Femur (tissue), 1 donor: ENCODE measurements at places on chromosomes 13 and 19.

- no peak for DNase-seq
These were observed 877.2 kb upstream of the PCDH20 start for GRCh38 chr13:62292714-62293480.

- no peak for DNase-seq
These were observed 624.0 kb upstream of the GPC6 start for GRCh38 chr13:92602560-92602959.

DNA sequence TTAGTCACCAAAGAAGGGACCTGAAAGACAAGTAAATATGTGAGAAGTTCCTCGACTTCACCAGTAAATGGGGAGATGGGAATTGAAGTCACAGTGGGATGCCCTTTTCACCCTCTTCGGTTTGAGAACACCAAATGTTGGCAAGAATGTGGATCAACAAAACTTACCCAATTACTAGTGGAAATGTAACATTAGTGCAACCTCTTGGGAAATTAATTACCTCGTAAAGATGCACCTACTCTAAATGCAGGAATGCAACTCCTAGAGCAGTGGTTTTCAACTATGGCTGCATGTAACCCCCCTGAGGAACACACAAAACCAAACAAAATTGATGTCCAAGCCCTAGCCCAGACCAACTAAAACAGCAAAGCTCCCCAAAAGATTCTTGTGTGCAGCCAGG lies 78.1 kb downstream of the LNX2 start:
- no peak for DNase-seq

- no peak for DNase-seq
These were observed 39.9 kb downstream of the PCCA start for GRCh38 chr13:100128838-100129237.

DNA sequence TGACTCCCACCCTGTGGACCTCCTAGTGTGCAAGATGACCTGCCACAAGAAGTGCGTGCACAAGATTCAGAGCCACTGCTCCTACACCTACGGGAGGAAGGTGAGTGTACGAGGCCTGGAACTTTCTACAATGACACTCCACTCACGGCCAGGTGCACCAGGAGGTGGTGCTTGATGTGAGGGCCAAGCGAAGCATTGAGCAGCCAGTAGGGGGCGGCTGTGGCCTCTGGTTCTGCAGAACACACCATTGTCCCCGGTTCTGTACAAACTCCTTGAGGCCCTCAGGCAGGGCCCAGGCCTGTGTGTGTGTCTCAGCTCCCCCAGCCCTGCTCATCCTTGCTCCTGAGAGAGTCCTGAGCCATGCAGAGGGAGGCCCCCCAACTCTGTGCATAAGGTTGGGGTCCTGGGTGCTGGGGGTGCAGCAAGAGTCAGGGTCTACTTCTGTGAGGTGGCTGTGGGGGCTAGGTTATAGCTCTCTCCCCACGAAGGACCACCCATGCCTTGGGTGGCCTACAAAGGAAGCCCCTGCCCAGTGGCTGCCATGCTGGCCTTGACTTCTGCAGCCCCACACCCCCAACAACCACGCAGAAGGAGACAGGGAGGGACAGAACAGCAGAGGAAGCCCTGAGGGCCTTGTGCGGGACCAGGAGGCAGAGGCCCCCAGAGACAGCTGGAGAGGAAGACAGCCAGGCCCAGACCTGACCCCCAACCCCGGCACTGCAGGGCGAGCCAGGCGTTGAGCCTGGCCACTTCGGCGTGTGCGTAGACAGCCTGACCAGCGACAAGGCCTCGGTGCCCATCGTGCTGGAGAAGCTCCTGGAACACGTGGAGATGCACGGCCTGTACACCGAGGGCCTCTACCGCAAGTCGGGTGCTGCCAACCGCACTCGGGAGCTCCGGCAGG lies 9.7 kb upstream of the USE1 start:
- DNase-seq: no peak

DNA sequence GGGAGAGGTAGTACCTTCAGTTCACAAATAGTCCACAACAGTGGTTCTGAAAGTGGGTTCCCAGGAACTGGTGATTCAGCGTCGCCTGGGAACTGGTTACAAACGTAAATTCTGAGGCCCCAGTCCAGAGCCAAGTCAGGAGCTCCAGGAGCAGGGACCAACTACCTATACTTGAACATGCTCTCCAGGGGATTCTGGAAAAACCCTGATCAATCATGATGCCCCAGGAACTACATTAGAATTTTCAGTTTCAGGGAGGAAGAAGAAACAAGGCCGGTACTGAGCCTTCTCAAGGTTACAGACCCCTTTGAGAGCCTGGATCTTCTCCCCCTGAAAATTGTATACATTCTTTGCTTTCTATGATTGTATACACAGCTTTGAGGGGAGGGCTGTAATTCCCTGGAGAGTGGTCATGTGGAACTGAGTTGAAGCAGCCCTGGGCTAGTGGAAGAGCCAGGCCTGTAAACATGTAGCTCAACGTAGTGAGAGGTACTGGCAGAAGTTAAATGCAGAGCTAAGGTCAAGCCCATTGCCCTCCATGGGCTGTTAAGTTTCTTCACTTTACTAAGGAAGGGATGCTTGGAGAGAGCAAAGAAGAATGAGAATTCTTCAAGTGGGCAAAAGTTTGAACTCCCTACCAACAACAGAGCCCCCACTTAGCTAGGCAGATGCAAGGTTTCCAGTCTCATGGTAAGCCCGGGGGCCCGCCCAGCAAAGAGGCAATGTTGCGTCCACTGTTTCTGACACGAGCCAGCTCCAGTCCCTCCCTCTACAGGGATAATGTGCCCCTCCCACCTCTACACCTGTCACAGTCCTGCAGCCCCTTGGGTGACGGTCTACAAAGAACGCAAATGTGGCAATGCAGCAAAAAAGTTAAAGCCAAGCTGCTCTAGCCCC lies 17.0 kb downstream of the DOCK9 start:
- DNase-seq: no peak

GRCh38 chr19:45092747-45093678 lies at the start of gene PPP1R37:
TSS of gene PPP1R37 (plus strand) at chr19:45093179. CDS start at chr19:45093326, 147 bp downstream.
- peak; percentile 96 for DNase-seq

DNA sequence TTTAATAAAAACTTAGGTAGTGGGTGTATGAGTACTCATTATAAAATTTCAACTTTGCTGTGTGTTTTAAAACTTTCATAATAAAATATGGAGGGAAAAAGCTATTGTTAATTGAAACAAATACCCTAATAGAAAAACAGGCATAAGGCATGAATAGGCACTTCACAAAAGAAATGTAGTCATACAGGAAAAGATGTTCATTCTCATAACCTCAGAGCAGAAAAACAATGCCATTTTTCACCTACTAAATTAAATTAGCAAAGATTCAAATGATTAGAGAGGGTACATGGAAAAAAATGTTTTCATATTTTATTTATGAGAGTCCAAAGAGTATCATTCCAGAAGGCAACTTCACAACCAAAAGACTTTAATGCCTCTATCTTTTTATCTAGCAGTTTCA lies 20.6 kb upstream of the ELF1 start:
- DNase-seq: no peak

GRCh38 chr13:25494698-25495411 lies 123.1 kb downstream of the ATP8A2 start:
- no peak for DNase-seq

DNA sequence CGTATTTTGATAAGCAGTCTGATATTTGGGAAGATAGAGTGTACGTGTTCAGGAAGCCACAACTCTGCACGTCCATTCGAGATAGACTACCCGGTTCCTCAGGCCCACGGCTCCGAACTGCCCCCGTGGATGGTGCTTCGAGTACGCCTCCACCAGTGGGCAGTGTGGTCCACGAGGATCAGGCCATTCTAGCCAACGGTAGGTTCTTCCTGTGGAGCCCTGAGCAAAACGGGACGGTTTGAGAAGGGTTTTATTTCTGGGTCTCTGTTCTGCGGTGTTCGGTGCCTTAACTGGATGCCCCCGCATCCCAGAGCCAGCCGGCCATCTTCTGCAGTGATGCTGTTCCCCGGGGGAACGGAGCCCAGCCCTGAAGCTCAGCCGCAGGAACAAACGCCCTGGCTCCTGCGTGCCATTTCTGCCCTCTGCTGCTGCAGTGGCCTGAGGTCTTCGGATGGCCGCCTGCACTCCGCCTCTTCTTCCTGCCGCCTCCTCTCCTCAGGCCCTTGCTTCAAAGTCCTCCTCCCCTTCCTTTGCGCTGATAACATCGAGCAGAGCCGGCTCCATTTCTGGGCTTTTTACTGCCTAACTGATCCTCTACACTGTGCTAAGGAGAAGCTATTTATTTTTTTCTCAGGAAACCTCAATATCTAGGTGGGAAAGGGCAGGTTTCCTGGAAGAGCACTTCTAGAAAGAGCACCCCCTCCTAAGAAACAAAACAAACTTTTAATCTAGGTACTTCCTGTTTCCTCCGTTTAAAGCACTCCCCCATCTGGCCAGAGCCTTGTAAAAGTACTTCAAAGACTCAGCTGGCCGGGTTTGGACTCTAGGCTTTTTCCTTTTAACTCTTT lies 36.2 kb upstream of the SLC46A3 start:
- no peak for DNase-seq

DNA sequence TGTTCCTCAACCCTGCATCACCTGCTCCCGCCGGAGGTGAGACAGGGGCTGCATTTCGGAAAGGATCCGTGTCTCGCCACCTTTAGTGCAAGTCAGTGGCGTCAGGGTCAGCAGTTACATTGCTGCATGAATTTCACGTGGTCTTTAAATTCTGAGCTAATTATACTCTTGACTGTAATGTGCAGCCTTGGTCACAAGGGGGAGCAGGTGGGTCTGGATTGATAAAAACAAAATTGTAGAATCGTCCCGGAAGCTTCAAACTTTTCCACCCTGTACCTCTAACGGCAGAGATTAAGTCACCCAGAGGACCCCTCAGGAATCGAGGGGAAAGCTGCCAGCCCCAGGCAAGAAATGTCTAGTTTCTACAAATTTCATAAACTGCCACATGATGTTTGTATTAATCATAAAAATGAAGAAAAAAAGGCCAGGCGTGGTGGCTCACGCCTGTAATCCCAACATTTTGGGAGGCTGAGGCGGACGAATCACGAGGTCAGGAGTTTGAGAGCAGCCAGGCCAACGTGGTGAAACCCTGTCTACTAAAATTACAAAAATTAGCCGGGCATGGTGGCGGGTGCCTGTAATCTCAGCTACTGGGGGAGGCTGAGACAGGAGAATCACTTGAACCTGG lies 20.2 kb downstream of the BBC3 start:
- peak; percentile 84 for DNase-seq

GRCh38 chr13:46615888-46616531 lies 63.0 kb downstream of the LRCH1 start:
- DNase-seq: no peak

DNA sequence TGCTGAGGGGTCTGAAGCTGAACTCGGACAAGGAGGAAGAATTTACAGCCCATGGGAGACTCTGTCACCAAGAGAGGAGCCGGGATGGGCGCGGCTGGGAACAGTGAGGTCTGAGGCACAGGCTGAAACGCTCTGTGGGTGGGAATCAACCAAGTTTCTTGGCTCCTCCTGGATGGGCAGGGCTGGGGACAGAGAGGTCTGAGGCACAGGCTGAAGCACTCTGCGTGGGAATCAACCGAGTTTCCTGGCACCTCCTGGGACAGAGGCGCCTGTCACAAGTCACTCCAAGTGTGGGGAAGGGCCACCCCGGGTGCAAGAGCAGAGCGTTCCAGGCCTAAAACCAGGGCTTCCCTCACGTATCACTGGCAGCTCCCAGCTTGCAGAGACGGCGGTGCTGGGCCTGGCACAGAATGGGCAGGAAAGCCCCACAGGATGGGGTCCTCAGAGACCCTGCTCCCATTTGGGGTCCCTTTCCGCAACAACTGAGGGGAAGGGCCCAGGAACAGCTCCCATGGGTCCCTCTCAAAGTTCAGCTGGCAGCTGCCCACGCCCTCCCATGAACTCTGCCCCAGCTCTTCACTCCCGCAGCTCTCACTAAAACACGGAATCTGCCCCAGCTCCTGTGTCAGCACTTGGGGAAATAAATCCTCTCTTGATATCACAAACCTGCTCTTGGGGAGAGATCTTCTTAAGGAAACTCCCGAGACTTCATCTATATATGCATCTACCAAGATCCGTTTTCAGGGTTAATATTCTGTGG lies 18.5 kb downstream of the AP3D1 start:
- DNase-seq: no peak

GRCh38 chr13:30763786-30764413 lies 28.6 kb downstream of the ALOX5AP start:
- no peak for DNase-seq

- DNase-seq: no peak
These were observed 5.5 kb upstream of the KCTD4 start for GRCh38 chr13:45206340-45206739.

- no peak for DNase-seq
These were observed 92.2 kb downstream of the DCLK1 start for GRCh38 chr13:36038785-36039555.

- peak; percentile 72 for DNase-seq
These were observed 3.7 kb downstream of the USHBP1 start for GRCh38 chr19:17260842-17261325.

DNA sequence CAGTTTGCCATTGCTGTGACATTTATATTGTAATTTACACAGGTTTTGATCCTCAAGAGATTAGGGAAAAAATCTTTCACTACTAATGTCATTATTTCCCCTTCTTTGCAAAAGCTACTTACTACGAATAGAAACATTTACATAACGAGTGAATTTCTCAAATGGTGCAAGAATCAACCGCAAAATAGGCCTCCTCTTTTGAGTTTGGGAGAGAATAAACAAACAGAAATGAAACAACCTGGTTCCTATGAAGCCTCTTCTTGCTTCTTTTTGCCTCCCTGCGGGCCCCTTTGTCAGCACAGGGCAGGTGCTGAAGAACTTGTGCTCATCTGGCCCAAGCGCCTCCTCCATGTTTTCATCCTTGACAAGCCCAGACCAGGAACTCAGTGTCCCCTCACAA lies 10.1 kb upstream of the GJA3 start:
- DNase-seq: no peak

- no peak for DNase-seq
These were observed 250.7 kb downstream of the DCT start for GRCh38 chr13:94228763-94229162.

- no peak for DNase-seq
These were observed 24.2 kb downstream of the RANBP3 start for GRCh38 chr19:5953680-5954213.

GRCh38 chr19:32091241-32091640 lies 254.2 kb upstream of the ZNF507 start:
- no peak for DNase-seq

- peak; percentile 72 for DNase-seq
These were observed 1.2 kb downstream of the ZSWIM4 start for GRCh38 chr19:13796301-13797057.

DNA sequence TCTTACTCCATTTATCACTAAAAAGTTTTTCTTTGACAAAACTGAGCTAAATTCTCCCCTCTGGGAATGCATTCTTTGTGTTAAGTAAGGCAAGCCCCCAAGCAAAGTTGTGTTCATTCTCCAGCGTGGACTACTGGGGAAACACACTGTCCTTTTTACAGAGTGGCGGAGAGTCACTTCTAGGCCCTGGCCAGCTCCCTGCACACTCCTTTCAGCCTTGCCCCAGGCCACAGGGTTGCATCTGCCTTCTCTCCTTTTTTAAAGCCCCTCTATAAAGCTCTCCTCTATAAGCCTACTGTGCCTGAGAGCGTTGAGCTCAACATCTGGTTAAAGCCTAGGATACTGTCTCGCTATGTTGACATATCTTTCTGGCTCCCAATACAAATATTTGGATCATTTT lies 803.4 kb downstream of the PCDH17 start:
- DNase-seq: no peak
